ENCODE measurements at places on chromosomes 7 and 10. TPM values are rescaled to one million over a fixed set of nuclear protein-coding genes. Genes with fewer than 3 reads are reported as not detected.

Gene OR6B1
- not detected for total RNA-seq

Gene CALML5
- total RNA-seq: not detected

GRCh38 chr7:1700086-1700485 is 30.0 kb downstream of the ELFN1 start:
- H3K4me1 ChIP-seq: no peaks in the 10 kb centered on the region
- no peak overlapping the region for H3K4me3 ChIP-seq
- H3K27ac ChIP-seq: no peak overlapping the region
- H3K36me3 ChIP-seq: no peaks in the 10 kb centered on the region

Gene GLI3
- 0.41 TPM for total RNA-seq

DNA sequence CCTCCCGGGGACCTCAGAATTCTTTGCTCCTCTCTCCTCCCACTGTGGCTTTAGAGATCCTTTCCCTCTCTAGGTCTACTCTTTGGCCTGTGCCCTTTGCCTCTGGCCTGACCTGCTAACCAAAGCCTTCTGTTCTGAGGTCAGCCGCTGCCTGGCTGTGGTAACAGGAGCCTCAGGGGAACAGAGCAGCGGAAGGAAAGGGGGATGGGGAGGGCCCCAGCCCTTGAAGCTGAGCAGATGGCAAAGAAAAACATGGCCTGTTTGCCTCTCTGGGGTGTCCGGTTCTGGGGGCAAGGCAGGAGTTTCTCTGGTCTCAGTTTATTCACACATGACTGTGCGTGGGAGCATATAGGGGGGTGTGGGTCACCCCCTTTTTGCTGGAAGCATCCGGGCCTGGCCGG is 28.2 kb downstream of the COL26A1 start:
- no peaks in the 10 kb centered on the region for H3K36me3 ChIP-seq
- peaks cover 24% of the 10 kb centered on the region for H3K27me3 ChIP-seq
- H3K4me1 ChIP-seq: peaks cover 36% of the 10 kb centered on the region
- H3K27ac ChIP-seq: peak overlapping the region; percentile 14
- no peak for DNase-seq

Gene KLF14
- not detected for total RNA-seq

- H3K27me3 ChIP-seq: no peaks in the 10 kb centered on the region
- H3K4me3 ChIP-seq: no peak overlapping the region
- no peak overlapping the region for H3K27ac ChIP-seq
Measured at GRCh38 chr10:121764233-121764942, 163.4 kb downstream of the ATE1 start.

GRCh38 chr7:20661884-20662283 is 46.4 kb downstream of the ABCB5 start:
- no peak for DNase-seq
- no peaks in the 10 kb centered on the region for H3K36me3 ChIP-seq
- H3K27ac ChIP-seq: no peak overlapping the region
- no peak overlapping the region for H3K4me3 ChIP-seq
- H3K27me3 ChIP-seq: no peaks in the 10 kb centered on the region

- H3K4me3 ChIP-seq: peak overlapping the region; percentile 40
- DNase-seq: no peak
- no peaks in the 10 kb centered on the region for H3K4me1 ChIP-seq
- H3K27ac ChIP-seq: no peak overlapping the region
Measured at GRCh38 chr10:93074147-93074596, 479 bp downstream of the CYP26A1 start.

Gene LRMDA
- total RNA-seq: not detected

GRCh38 chr10:72812753-72813430 is 80.6 kb upstream of the OIT3 start:
- H3K4me3 ChIP-seq: no peak overlapping the region
- no peaks in the 10 kb centered on the region for H3K27me3 ChIP-seq
- no peak for DNase-seq
- no peaks in the 10 kb centered on the region for H3K36me3 ChIP-seq
- H3K4me1 ChIP-seq: no peaks in the 10 kb centered on the region
- H3K27ac ChIP-seq: no peak overlapping the region

DNA sequence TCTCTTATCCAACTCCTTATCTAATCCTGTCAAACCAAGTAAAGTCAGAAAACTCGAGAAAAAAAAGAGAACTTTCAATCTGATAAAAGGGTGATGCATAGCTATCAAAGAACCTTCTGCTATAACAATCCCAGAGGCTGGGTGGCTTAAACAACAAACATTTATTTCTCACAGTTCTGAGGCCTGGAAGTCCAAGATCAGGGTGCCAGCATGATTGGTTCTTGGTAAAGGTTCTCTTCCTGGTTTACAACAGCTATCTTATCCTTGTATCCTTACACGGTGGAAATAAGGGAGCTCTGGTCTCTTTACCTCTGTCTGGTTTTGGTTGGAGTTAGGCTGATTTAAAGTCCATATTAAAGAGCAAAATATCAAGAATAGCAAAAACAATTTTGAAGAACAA is 131.9 kb downstream of the PHTF2 start:
- H3K4me3 ChIP-seq: no peak overlapping the region
- H3K36me3 ChIP-seq: peaks cover 19% of the 10 kb centered on the region
- no peak overlapping the region for H3K27ac ChIP-seq
- no peaks in the 10 kb centered on the region for H3K4me1 ChIP-seq

DNA sequence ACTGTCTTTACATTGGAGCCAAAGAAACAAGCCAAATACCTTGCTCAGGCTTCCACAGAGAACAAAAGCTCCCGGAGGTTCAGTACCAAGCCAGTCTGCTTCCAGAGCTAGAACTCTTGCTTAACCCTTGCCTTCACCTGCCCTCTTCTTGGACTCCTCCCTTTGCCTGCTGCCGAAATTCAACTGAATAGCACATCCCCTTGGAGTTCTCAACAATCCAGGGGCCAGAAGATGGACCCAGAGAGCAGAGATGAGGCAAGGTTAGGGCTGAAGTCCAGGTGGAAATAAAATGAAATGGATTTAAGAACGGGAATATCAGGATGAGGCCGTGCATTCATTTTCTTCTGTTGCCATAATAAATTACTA is 876 bp upstream of the PIK3AP1 start:
- H3K27me3 ChIP-seq: no peaks in the 10 kb centered on the region
- H3K27ac ChIP-seq: peak overlapping the region; percentile 52
- peaks cover 26% of the 10 kb centered on the region for H3K4me1 ChIP-seq
- DNase-seq: no peak
- H3K36me3 ChIP-seq: no peaks in the 10 kb centered on the region

- H3K36me3 ChIP-seq: no peaks in the 10 kb centered on the region
- no peak overlapping the region for H3K4me3 ChIP-seq
- no peaks in the 10 kb centered on the region for H3K27me3 ChIP-seq
- no peak overlapping the region for H3K27ac ChIP-seq
Measured at GRCh38 chr7:12199363-12199762, 11.7 kb upstream of the TMEM106B start.

Gene DYNC1I1
- not detected for total RNA-seq

DNA sequence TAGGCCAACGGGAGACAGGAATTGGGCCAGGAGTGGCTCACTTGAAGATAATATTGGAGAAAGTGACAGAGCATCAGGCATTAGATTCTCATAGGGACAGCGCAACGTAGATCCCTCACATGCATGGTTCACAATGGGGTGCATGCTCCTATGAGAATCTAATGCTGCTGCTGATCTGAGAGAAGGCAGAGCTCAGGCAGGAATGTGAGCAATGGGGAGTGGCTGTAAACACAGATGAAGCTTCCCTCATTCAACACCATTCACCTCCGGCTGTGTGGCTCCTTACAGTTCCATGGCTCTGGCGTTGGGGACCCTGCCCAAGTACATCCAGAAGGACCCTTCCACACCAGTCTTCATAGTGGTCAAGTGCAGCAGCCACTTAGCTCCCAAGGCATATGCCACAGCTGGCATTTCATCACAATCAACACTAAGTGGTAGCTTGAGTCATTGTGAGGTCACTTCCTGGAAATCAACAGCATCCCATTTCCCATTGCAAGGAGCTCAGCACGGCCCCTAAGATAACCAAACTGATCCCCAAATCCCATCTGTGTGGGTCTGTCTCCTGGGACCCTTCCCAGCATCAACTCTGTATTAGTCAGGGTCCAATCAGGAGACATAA is 174.5 kb downstream of the TPST1 start:
- no peaks in the 10 kb centered on the region for H3K27me3 ChIP-seq
- no peaks in the 10 kb centered on the region for H3K36me3 ChIP-seq
- H3K27ac ChIP-seq: no peak overlapping the region
- H3K4me1 ChIP-seq: no peaks in the 10 kb centered on the region
- DNase-seq: no peak

- H3K36me3 ChIP-seq: no peaks in the 10 kb centered on the region
- no peak for DNase-seq
- no peak overlapping the region for H3K27ac ChIP-seq
- H3K4me3 ChIP-seq: no peak overlapping the region
- no peaks in the 10 kb centered on the region for H3K27me3 ChIP-seq
Measured at GRCh38 chr7:3951316-3952055, 650.4 kb downstream of the SDK1 start.

Gene FKBP6
- total RNA-seq: not detected

GRCh38 chr7:155219154-155219531 is 78.5 kb upstream of the INSIG1 start:
- H3K4me1 ChIP-seq: no peaks in the 10 kb centered on the region
- no peak for DNase-seq
- H3K27ac ChIP-seq: no peak overlapping the region
- no peaks in the 10 kb centered on the region for H3K36me3 ChIP-seq

DNA sequence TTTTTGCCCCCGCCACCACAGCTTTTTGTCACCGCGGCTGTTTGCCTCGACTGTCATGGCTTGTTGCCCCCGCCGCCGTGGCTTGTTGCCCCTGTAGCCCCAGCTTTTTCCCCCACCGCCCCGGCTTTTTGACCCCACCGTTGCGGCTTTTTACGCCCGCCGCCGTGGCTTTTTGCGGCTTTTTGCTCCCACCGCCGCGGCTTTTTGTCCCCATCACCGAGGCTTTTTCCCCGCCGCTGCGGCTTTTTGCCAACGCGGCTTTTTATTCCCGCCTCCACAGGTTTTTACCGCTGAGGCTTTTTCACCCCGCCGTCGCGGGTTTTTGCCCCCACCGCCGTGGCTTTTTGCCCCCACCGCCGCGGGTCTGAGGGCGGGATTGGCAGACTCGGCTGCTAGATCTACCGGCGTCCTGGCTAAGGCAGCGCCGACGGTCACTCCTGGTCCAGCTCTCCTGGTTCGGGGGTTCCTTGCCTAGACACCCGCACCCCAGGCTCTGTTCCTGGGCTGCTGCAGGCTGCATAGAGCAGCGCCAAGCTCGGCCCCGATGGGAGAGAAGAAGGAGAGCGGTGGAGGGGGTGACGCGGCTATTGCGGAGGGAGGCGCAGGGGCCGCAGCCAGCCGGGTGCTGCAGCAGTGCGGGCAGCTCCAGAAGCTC is 637.7 kb downstream of the ZNF716 start:
- DNase-seq: no peak
- no peak overlapping the region for H3K27ac ChIP-seq
- H3K27me3 ChIP-seq: no peaks in the 10 kb centered on the region
- H3K36me3 ChIP-seq: no peaks in the 10 kb centered on the region
- H3K4me1 ChIP-seq: no peaks in the 10 kb centered on the region

Gene GTPBP10
- total RNA-seq: 31.8 TPM

DNA sequence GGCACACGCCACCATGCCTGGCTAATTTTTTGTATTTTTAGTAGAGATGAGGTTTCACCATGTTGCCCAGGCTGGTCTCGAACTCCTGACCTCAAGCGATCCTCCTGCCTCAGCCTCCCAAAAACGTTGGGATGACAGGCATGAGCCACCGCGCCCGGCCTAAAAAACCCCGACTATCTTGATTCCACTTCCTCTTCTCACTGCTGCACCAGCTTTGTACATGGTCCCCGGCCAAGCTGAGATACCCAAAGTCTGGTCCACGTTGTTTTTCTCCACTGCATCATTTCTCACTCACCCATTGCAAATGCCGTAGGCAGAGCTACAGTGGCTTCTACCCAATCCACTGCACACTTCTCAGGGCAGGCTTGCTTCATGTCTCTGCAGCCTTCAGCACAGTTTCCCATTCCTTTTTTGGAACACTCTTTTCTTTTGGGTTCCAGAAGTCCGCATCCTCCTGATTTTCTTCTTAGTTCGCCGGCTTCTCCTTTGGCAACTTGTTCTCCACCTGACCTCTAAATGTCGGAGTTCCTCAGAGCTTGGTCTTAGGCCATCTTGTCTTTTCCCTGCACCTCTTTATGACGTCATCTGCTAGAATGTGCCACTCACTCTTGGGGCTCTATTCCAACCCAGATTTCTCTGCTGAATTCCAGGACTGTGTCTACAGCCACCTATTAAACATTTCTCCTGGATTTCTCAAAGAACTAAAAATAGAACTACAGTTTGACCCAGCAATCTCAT is 6.0 kb upstream of the GNB2 start:
- H3K27ac ChIP-seq: no peak overlapping the region
- no peaks in the 10 kb centered on the region for H3K36me3 ChIP-seq
- H3K4me1 ChIP-seq: peaks cover under 1% of the 10 kb centered on the region
- DNase-seq: no peak
- H3K4me3 ChIP-seq: no peak overlapping the region

GRCh38 chr10:123136806-123137642 is 1.3 kb downstream of the HMX3 start:
- H3K36me3 ChIP-seq: no peaks in the 10 kb centered on the region
- peaks cover 15% of the 10 kb centered on the region for H3K4me1 ChIP-seq
- peaks cover 90% of the 10 kb centered on the region for H3K27me3 ChIP-seq
- H3K4me3 ChIP-seq: no peak overlapping the region

GRCh38 chr10:78616125-78616695 is 452.6 kb upstream of the ZMIZ1 start:
- H3K4me1 ChIP-seq: no peaks in the 10 kb centered on the region
- H3K27ac ChIP-seq: no peak overlapping the region
- no peaks in the 10 kb centered on the region for H3K27me3 ChIP-seq
- H3K36me3 ChIP-seq: no peaks in the 10 kb centered on the region

Gene AKR1D1
- not detected for total RNA-seq
